Panc1 (cell line): ENCODE measurements at places on chromosomes 4 and X. TPM values are rescaled to one million over a fixed set of nuclear protein-coding genes. Genes with fewer than 3 reads are reported as not detected.

- no peak for DNase-seq
- H3K27me3 ChIP-seq: no peaks in the 10 kb centered on the region
- no peaks in the 10 kb centered on the region for H3K36me3 ChIP-seq
- H3K27ac ChIP-seq: no peak overlapping the region
- no peak overlapping the region for H3K4me3 ChIP-seq
- H3K4me1 ChIP-seq: no peaks in the 10 kb centered on the region
Observed at GRCh38 chr4:31803526-31804195, 1083.5 kb downstream of the PCDH7 start.

- no peak overlapping the region for H3K27ac ChIP-seq
- DNase-seq: no peak
- no peaks in the 10 kb centered on the region for H3K4me1 ChIP-seq
- H3K27me3 ChIP-seq: no peaks in the 10 kb centered on the region
- H3K4me3 ChIP-seq: no peak overlapping the region
Observed at GRCh38 chr4:167897116-167897515, 195.2 kb upstream of the ANXA10 start.

GRCh38 chrX:115595049-115595448, 34.1 kb downstream of the PLS3 start:
- H3K27ac ChIP-seq: no peak overlapping the region
- no peak overlapping the region for H3K4me3 ChIP-seq
- H3K36me3 ChIP-seq: no peaks in the 10 kb centered on the region

- H3K4me1 ChIP-seq: no peaks in the 10 kb centered on the region
- H3K4me3 ChIP-seq: no peak overlapping the region
- DNase-seq: no peak
- no peaks in the 10 kb centered on the region; the same call in 1 of the 2 replicates for H3K27me3 ChIP-seq
- H3K36me3 ChIP-seq: no peaks in the 10 kb centered on the region
- H3K27ac ChIP-seq: no peak overlapping the region
Observed at GRCh38 chrX:132173647-132174046, 45.6 kb downstream of the RAP2C start.

- H3K27me3 ChIP-seq: no peaks in the 10 kb centered on the region
- H3K4me3 ChIP-seq: no peak overlapping the region
- no peak overlapping the region for H3K27ac ChIP-seq
- no peaks in the 10 kb centered on the region for H3K36me3 ChIP-seq
- H3K4me1 ChIP-seq: no peaks in the 10 kb centered on the region
- no peak for DNase-seq
Observed at GRCh38 chr4:33386764-33387163, 2666.6 kb downstream of the PCDH7 start.

- H3K4me1 ChIP-seq: no peaks in the 10 kb centered on the region
- H3K27me3 ChIP-seq: no peaks in the 10 kb centered on the region
- DNase-seq: no peak
- no peak overlapping the region for H3K27ac ChIP-seq
Observed at GRCh38 chrX:43551590-43551989, 104.5 kb upstream of the MAOA start.

GRCh38 chr4:159151689-159152088, 48.8 kb downstream of the RAPGEF2 start:
- H3K27me3 ChIP-seq: no peaks in the 10 kb centered on the region
- DNase-seq: no peak
- H3K4me3 ChIP-seq: no peak overlapping the region
- H3K4me1 ChIP-seq: no peaks in the 10 kb centered on the region

- H3K27ac ChIP-seq: no peak overlapping the region
- H3K36me3 ChIP-seq: peaks cover 4% of the 10 kb centered on the region; the same call in 1 of the 2 replicates
- H3K27me3 ChIP-seq: no peaks in the 10 kb centered on the region
Observed at GRCh38 chr4:87216469-87216868, 3.9 kb downstream of the KLHL8 start.

GRCh38 chrX:8868070-8868773, 67.0 kb upstream of the FAM9A start:
- H3K4me1 ChIP-seq: no peaks in the 10 kb centered on the region
- H3K4me3 ChIP-seq: no peak overlapping the region
- DNase-seq: no peak

DNA sequence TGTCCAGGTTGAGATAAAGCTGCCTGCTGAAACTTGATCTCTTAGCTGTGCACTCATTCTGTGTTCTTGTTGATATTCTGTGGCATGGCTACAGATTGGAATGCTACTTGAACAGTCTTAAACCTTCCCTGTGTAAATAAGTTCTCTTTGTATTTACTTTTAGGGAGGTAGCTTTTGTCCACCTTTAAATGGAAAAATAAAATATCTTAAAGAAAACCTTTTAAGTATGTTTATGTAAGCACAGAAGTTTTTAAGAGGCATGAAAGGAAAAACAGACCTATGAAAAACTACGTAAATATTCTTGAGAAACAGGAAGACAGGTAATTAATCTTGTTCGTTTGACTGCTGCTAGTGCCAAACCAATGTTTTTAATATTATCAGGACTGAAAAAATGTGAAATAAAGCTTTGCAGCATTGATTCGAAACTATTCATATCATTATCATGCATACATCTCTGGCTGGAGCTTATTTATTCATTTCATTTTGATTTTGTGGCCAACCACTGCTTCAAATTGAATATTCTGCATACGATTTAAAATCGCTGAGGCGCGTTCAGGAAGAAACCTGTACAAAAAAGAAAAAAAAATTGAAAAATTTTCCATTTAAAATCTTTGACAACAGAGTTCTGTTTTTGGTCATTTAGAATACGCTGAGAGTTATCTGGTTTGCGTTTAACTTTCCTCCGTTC, 17.8 kb downstream of the HSD17B13 start:
- H3K36me3 ChIP-seq: no peaks in the 10 kb centered on the region
- H3K27ac ChIP-seq: no peak overlapping the region
- H3K4me3 ChIP-seq: no peak overlapping the region
- H3K27me3 ChIP-seq: no peaks in the 10 kb centered on the region
- DNase-seq: no peak

- no peak overlapping the region for H3K27ac ChIP-seq
- H3K4me1 ChIP-seq: no peaks in the 10 kb centered on the region
- H3K36me3 ChIP-seq: no peaks in the 10 kb centered on the region
- DNase-seq: no peak
Observed at GRCh38 chr4:3493720-3494461, 30.8 kb downstream of the DOK7 start.

GRCh38 chr4:173508386-173509035, 21.5 kb downstream of the HAND2 start:
- DNase-seq: no peak
- H3K36me3 ChIP-seq: no peaks in the 10 kb centered on the region
- H3K4me3 ChIP-seq: no peak overlapping the region
- no peak overlapping the region for H3K27ac ChIP-seq
- H3K4me1 ChIP-seq: no peaks in the 10 kb centered on the region

DNA sequence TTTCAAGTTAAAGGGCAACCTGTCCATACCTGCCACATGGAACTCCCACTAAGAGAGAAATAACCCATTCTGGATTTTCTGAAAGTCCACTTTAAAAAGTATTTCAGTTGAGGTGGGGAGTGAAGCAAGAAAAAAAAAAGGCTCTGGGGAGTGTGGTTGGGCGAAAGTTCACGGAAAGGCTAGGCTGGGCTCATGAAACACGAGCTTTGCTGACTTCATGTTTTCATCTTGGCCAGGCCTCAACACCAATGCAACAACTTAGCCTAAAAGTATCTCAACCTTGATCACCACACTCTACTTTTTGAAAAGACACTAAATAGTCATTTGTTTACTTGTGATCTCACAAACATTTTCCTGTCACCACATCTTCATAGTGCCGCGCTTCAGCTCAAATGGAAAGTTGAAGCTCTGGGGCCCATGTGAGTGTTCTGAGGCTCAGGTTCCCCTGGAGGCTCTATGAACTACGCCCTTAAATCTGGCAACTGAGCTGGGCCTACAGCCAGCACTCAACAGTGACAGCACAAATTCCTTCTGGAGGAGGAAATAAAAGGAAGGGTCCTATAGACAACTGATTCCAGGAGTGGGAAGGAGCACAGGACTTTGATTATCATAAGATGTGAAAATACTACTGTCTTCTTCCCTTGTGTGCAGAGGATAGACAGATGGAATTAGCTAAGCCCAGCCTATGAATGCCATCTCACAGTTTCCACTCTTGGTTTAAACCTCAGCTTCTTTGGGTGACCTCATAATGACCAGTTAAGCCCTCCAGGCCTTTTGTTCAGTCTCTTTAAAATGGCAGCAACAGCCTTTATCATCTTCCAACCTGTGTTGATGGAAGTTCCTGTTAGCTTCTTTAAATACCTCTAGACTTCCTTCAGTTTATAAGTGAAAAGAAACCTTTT, 5.1 kb downstream of the CD40LG start:
- H3K36me3 ChIP-seq: no peaks in the 10 kb centered on the region
- no peak overlapping the region for H3K27ac ChIP-seq
- H3K4me1 ChIP-seq: no peaks in the 10 kb centered on the region
- no peak for DNase-seq
- peaks cover 11% of the 10 kb centered on the region for H3K27me3 ChIP-seq

GRCh38 chrX:148984238-148984637, 483.8 kb downstream of the AFF2 start:
- DNase-seq: no peak
- H3K4me3 ChIP-seq: no peak overlapping the region
- H3K27ac ChIP-seq: no peak overlapping the region
- no peaks in the 10 kb centered on the region for H3K27me3 ChIP-seq

GRCh38 chrX:117973110-117973807, 143.4 kb downstream of the KLHL13 start:
- H3K27me3 ChIP-seq: no peaks in the 10 kb centered on the region
- no peak overlapping the region for H3K4me3 ChIP-seq
- H3K4me1 ChIP-seq: no peaks in the 10 kb centered on the region
- H3K27ac ChIP-seq: no peak overlapping the region

GRCh38 chr4:89254847-89255246, 52.8 kb downstream of the GPRIN3 start:
- DNase-seq: no peak
- no peaks in the 10 kb centered on the region for H3K36me3 ChIP-seq
- no peak overlapping the region for H3K27ac ChIP-seq

The CDKL5 gene
- 1.2 TPM for total RNA-seq

The BEND2 gene
- not detected for total RNA-seq

The HSD17B13 gene
- total RNA-seq: 0.13 TPM

The GABRE gene
- 0.18 TPM for total RNA-seq

The TNIP3 gene
- total RNA-seq: not detected

The LNX1 gene
- 0.18 TPM for total RNA-seq

The FGFBP2 gene
- 0.33 TPM for total RNA-seq
